SJSA1 (cell line): ENCODE measurements at places on chromosomes 5 and 9. TPM values are rescaled to one million over a fixed set of nuclear protein-coding genes. Genes with fewer than 3 reads are reported as not detected.

DNA sequence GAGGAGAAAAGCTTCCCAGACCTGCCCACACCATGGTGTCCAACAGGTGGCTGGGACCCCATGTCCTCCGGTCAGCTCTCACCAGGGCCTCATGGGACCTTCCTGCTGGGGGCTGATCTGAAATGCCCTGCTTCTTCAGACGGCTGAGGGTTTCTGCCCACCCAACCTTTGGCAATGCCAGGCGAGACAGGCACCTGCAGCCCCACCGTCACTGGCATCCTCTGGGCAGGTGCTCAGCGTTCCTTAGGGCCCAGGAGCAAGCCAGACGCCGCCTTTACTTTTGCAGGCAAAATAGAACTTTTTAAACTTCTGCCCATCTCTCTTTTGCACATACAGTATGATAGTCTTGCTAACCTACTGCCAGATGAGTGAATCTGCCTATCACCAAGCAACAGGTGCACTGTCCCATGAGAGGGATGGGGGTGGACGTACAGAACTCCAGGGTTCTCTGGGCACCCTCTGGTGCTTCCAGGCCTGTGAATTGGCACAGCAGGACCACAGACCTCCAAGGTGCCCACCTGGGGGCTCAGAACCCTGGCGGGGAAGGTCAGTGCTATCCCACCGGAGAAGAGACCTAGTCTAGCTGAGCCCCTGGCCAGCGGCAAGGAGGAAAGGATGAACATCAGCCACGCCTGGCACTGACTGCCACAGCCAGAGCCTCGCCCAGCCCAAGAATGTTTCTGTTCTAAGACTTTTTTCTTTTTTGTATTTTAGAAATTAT is 7.5 kb downstream of the OBP2B start:
- DNase-seq, result no peak

DNA sequence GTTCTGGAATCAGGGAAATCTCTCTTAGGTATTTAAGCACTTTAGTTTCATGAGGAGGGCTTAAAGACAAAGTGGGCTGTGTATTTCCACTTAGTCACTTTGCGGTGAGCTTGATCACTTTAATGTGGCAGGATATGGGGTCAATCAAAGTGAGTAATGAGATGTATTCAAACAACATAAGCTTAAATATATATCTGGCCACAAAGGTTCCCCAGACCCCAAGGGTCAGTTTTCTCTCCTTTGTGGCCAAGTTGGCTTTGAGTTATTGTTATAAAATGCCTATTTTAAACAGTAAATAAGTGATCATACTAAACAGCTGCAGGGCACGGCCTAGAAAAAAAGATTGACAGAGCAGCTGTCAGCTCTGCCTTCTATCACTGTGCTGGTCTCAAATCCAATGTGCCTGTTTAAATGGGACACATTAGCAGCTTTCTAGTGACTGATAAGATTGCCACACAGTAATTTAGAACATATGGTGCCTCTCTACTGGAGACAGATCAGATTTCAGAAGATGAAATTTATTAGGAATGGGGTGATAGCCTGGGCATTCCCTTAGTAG is 363.9 kb downstream of the AGTPBP1 start:
- DNase-seq, result no peak

GRCh38 chr5:73180566-73180965 is 7.6 kb downstream of the TMEM174 start:
- DNase-seq, result no peak

SLC35A4 gene
- 56.7 and 65.8 TPM in 2 replicates for total RNA-seq

SUSD1 gene
- total RNA-seq, result 24.2 and 32.8 TPM in 2 replicates

GRCh38 chr5:148860599-148860998 is 34.2 kb downstream of the ADRB2 start:
- no peak for DNase-seq

GRCh38 chr5:23717486-23717885 is 210.1 kb downstream of the PRDM9 start:
- no peak for DNase-seq

SLC27A4 gene
- 23.3 and 26.4 TPM in 2 replicates for total RNA-seq

IL4 gene
- not detected in 2 replicates for total RNA-seq

GRCh38 chr5:165334201-165334600 is 1828.8 kb downstream of the MAT2B start:
- no peak for DNase-seq
